Activated effector memory CD4-positive, alpha-beta T cell treated with Interleukin-2 at 50 U/mL for 16 hours (primary cell): ENCODE measurements at places on chromosomes 11 and 22.

DNA sequence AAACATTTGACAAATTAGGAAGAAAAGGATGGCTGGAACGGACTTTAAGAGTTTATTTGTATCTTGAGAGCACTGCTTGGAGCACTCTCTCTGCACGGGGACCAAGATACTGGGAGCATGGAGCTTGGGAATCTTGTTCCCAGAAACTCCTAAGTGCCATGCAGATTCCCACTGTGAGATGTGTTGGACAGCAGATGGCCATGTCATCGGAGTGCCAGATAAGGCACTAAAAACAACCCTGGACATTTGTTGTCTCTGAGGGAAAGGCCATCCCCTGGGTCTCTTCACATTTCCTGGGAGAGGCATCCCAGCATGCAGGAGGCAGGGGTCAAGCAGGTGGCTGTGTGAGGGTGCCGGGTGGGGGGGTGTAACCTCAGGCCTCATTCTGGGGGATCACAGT lies 2.9 kb downstream of the KIRREL3 start:
- DNase-seq = no peak

- DNase-seq = no peak
Observed at GRCh38 chr11:70105755-70106571, 27.8 kb downstream of the ANO1 start.

DNA sequence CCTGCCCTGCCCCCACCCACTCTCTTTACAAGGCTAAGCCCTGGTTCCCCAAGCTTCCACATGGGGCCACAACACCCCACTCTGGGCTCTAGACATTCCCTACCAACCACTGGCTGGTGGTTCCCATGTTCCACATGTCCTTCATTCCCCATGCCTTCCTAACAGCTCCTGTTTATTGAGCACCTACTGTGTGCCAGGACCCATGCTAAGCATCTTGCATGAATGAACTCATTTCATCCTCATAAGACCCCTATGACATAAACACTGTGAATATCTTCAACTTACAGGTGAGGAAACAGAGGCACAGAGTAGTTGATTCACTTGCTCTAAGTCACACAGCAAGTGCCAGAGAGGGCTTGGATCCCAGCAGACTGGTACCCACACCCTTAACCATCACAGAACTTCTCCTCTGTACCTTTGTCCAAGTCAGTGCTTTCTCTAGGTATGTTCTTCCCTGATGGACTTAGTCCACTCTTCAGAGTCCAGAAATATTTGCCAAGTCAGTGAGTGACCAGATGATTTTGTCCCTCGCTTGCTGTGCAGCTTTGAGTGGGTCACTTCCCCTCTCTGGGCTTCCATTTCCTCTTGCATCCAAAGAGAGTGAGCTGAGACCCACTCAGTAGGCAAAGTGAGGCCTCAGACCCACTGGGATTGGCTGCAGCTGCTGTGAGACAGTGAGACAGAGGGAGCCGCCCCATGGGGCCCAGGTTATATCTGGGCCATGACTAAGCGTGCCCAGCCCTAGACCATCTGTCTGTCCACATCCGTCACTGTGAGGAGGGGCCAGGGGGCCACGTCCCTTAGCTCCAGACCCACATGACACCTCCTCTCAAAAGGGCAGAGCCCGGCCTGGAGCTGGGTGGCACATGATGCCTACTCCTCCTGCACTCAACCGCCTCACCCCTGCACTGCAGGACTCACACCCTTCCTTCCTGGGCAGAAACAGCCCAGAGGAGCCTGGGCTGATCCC lies 132.4 kb downstream of the MN1 start:
- no peak for DNase-seq

DNA sequence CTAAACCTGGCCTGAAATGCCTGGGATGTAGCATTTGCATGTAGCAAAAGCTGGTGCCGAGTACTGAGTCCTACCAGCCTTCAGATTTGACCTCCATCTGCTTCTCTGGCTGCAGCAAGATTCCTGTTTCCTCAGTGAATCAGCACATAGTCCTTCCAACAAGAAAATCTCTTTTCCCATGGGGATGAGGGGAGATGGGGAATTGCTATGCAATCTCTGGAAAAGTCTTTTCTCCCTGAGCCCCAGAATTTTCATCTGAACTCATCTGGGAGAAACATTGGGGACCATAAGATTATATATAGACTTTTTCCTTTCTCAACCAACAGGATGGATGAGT lies 32.0 kb upstream of the YWHAH start:
- no peak for DNase-seq

- DNase-seq = no peak
Observed at GRCh38 chr11:24357620-24358410, 139.0 kb upstream of the LUZP2 start.

DNA sequence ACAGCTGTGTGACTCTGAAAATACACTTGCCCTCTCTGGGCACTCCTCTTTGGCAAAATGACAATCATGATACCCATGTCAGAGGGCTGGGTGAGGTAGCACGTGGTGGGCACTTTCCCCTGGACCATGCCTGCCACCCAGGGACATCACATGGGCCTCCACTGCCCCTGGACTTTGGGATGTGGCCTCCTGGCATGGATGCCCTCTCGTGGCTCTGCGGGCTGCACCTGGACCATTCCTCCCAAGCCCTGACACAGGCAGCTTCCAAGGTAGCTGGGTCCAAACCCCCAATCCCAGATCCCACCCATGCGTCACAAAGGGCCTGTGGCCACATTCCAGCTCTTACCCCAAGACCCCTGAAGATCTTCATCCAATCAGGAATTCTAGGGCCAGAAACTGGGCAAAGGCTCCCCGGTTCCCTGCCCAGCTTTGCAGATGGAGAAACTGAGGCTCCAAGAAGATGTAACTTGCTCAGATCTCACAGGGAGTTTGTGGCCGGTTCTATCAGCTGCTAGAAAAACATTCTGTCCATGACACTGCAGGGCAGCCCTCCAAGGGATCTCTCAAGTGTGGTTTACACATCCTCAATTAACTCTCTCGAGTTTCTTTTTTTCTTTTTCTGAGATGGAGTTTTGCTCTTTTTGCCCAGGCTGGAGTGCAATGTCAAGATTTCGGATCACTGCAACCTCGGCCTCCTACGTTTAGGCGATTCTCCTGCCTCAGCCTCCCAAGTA lies 35.4 kb upstream of the CYB5R3 start:
- DNase-seq = no peak

- no peak for DNase-seq
Observed at GRCh38 chr22:19930551-19931486, 10.8 kb upstream of the COMT start.

GRCh38 chr11:30420233-30420787 lies 97.4 kb downstream of the ARL14EP start:
- DNase-seq = no peak

DNA sequence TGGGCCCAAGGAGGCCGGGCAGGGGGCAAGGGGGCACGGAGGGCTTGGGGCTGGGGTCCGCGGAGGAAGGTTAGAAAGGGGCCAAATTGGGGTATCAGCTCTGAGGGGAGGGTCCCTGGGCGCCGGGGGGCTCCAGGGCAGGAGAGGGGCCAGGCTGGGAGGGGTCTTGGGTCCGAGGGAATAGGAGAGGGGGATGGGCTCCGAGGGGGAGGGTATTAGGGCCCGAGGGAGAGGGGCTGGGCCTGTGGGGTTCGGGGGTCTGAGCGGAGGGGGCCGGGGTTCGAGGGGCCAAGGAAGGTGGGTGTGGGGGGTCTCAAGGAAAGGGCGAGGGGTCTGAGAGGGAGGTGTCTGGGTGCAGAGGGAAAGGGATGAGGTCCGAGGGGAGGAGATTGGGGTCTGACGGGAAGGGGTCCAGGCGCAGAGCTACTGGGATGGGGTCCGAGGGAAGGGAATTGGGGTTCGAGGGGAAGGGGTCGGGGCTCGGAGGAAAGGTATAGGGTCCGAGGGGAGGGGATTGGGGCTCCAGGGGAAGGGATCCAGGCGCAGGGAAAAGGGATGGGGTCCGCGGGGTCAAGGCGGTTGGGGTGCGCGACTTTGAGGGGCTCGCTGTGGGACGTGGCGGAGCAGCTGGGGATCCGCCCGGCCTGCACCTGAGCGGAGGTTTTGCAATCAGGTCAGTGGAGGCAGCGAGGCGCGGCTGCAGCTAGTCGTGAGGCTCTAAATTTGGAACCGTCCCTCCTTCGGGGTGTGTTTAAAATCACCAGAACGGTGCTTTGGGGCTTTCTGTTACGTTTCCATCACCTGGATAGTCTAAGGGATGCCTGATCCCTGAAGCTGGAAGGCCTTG lies 728 bp downstream of the CTTN start:
- no peak for DNase-seq

- no peak for DNase-seq
Observed at GRCh38 chr11:69234740-69235710, 58.9 kb upstream of the MYEOV start.

GRCh38 chr11:86151174-86152005 lies 82.5 kb upstream of the PICALM start:
- no peak for DNase-seq

- DNase-seq = no peak
Observed at GRCh38 chr11:133234883-133235282, 297.4 kb downstream of the OPCML start.

- no peak for DNase-seq
Observed at GRCh38 chr11:116073854-116074837, 569.9 kb upstream of the CADM1 start.

DNA sequence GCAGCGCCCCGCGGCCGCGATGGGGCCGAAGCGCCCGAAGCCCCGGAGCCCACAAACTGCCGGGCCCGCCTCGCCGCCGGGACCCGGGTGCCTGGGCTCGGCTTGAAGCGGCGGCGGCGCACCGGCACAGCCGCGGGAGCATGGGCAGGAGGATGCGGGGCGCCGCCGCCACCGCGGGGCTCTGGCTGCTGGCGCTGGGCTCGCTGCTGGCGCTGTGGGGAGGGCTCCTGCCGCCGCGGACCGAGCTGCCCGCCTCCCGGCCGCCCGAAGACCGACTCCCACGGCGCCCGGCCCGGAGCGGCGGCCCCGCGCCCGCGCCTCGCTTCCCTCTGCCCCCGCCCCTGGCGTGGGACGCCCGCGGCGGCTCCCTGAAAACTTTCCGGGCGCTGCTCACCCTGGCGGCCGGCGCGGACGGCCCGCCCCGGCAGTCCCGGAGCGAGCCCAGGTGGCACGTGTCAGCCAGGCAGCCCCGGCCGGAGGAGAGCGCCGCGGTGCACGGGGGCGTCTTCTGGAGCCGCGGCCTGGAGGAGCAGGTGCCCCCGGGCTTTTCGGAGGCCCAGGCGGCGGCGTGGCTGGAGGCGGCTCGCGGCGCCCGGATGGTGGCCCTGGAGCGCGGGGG lies 346 bp downstream of the FJX1 start:
- DNase-seq = no peak

- DNase-seq = no peak
Observed at GRCh38 chr22:19604711-19605268, 80.6 kb upstream of the CLDN5 start.

GRCh38 chr11:87463486-87464102 lies 425.9 kb downstream of the TMEM135 start:
- DNase-seq = no peak

DNA sequence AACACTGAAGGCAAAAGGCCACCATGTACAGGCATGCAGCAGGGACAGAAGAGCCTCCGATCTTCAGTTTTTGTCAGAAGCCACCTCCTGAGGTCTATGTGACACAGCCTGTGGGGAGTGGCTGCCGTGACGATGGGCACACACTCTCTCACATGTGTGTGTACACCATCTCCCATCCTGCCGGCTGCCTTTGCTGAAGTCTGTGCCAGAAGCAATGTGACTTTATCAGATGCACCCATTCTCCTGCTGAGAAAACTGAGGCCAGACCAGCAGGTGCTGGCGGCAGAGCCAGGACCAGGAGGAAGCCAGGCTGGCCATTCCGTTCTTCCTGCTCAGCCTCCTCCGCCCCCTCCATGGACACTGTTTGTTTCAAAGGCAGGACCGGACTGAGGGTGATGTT lies 16.7 kb downstream of the SHANK2 start:
- no peak for DNase-seq

- no peak for DNase-seq
Observed at GRCh38 chr11:127369356-127369755, 368.8 kb upstream of the KIRREL3 start.

GRCh38 chr22:17633217-17633997 lies 4.9 kb upstream of the ATP6V1E1 start:
- DNase-seq = no peak

DNA sequence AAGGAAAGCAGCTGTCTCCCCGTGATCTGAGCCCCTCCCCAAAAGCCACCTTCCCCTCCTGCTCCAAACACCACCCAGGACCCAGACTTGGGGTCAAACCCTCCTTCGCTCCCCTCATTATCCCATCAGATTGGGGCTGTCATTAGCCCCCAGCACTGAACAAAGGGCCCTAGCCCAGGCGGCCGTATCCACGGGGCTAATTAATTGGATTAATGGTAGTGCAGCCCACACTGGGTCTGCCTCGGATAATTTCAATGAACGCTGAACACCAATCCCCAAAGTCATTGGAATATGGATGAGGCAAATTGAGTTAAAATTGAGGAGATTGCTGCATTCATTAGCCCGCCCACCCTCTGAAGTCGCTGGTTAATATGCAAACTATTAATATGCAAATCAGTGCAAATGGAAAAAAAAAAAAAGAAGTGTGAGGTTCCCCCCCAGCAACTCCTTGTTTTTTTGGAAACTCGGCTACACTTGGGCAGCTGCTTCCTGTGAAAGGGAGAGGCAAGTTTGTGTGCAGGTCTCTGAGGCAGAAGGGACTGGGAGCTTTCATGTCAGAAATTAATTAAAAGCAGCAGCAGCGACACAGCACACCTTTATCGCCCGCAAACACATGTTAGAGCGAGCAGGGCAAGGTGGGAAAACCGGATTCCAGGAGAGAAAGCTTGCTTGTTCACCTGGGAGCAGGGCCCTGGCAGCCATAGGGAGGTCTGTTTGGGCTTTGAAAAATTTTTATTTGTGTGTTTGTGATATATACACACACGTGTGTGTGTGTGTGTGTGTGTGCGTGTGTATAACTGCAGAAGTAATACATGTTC lies 517.8 kb downstream of the MIAT start:
- DNase-seq = no peak

DNA sequence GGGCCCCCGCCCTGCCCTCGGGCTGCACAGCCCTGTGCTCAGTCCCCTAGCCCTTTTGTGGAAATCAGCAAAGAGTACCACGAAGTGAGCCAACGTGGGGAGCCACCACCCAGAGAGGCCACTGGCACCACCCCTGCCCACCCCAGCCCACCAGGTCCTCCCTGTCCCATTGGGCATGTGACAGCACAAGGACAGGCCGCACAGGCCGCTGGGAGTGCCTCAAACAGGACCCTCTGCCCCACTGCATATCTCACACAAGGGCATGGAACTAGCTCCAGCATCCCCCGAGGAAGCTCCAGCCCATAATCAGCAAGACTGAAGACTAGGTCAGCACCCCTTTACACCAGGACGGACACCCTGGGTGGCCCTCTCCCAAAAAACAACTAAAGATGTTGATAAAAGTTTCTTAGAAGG lies 29.7 kb downstream of the GNB1L start:
- no peak for DNase-seq

DNA sequence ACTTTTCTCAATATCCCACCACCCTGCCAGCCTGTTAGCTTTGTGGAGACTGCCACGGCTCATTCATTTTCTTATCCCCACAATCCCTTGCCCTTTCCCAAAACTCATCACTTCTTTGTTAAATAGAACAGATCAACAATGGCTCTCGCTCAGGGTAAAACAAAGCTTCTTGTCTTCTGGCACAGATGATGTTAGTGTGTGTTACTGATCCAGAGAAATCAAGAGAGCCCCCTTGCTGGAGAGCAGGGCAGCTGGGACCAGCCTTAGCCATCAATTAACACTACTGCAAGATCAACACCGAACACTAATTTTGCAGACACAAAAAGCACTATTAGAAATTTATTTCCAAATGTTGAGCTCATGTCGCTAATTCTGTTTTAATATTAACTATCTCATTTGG lies 420.9 kb downstream of the TENM4 start:
- no peak for DNase-seq

GRCh38 chr22:38468443-38469305 lies 778 bp downstream of the KDELR3 start:
- no peak for DNase-seq

- DNase-seq = no peak
Observed at GRCh38 chr11:304061-304506, 3.5 kb upstream of the IFITM2 start.
